ENCODE measurements at places on chromosomes 12 and 14.
A peak's percentile ranks its signal among the peaks of the same experiment; 100 is the strongest.

- no peak for DNase-seq
Measured at GRCh38 chr12:124399622-124400021, 104.7 kb downstream of the RFLNA start.

DNA sequence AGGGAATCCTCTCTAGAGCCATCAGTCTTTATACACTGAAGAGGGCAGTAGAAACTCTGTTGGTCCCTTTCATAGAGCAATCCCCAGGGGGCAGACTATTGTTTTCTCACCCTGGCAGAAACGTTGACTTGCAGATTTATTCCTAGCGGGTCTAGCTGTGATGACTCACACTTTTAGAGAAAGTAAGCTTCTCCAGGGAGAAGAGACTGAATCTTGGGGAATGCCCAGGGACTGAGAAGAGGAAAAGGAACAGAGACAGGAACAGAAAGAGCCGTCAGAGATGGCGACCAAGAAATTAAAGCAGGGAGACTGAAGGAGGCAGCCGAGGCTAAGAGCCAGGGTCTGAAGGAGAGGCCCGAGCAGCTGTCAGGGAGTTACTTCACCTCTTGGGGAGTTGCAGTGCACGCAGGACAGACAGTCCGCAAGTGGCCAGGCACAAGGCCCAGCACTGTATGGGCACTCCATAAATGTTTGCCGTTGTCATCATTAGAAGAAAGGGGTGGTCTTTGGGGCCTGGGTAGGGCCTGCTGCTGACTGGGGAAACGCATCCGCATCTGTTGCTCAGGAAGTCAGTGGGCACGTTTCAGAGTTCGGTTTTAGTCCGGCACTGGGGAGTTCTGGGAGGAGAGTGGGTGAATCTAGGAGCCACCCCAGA, 13.0 kb downstream of the PLEKHG6 start:
- DNase-seq = peak; percentile 37

- DNase-seq = no peak
Measured at GRCh38 chr14:59277659-59278058, 89.2 kb downstream of the DAAM1 start.

DNA sequence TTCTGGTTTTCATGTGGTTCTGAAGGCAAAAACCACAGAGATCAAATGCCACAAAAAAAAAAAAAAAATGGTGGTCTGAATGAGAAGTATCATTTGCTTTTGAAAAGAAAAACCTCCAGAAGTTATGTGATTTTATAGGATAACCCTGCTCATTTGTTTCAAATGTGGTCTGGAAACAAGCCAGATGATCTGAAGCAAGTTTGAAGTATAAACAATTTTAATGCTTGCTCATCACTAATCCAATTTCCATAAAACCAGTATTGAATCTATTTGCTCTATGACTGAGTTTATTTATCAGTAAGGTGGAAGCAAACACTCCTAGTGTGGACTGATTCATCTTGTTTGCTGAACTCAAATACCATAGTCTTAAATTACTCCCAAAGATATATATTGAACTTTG, 407.3 kb upstream of the FLRT2 start:
- DNase-seq = no peak

DNA sequence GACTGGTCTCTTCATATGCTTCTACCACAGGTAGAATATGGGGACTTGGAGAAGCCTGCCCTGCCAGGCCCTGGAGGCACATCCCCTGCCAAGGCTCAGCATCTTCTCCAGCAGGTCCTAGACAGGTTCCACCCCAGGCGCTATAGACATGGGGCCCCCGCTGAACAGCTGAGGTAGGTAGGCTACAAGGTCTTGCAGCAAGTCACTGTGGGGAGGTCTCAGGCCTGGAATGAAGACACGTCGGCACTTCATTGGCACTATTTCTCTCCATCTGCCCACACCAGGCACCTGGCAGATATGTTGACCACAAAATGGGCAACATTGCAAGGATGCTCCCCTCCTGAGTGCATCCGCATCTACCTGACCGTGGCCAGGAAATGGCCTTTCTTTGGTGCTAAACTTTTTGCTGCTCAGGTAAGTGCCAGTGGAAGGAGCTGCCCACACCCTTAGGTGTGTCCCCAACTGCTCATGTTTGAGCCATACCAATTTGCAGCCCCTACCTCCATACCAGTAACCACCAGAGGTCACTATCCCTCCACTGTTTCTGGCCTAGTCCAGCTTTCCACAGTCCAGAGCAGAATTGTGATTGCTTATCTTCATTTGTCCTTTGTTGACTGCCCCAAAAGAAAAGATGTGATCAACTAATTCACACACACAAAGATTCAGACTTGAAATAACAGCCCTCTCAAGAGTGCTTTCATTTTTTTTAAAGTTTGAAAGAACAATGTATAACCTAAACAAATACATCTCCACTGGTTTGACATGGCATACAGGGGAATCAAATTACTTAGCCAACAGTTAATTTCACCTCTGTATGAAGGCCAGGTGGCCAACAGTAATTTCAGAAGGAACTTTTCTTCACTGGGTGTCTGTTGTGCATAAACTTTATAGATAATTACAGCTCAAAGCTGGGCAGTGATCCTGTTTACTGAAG, 16.1 kb downstream of the PIGH start:
- no peak for DNase-seq

DNA sequence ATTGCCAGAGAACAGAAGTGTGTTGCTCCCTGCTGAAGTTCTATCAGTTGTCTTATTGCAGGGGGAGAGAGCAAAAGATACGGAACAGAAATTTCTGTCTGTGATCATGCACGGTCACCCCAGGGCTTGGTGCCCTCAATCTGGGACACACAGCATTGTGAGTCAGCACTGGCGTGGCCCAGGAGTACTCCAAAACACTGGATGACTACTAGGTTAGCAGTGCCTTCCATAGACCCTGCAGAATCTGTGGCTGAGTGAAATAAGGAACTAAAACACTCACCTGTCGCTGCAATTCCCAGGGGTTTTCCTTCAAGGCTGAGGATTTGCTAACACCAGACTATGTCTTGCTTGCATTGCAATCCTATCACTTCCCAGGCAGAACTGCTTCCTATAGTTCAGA, 165.5 kb downstream of the ANO6 start:
- no peak for DNase-seq

DNA sequence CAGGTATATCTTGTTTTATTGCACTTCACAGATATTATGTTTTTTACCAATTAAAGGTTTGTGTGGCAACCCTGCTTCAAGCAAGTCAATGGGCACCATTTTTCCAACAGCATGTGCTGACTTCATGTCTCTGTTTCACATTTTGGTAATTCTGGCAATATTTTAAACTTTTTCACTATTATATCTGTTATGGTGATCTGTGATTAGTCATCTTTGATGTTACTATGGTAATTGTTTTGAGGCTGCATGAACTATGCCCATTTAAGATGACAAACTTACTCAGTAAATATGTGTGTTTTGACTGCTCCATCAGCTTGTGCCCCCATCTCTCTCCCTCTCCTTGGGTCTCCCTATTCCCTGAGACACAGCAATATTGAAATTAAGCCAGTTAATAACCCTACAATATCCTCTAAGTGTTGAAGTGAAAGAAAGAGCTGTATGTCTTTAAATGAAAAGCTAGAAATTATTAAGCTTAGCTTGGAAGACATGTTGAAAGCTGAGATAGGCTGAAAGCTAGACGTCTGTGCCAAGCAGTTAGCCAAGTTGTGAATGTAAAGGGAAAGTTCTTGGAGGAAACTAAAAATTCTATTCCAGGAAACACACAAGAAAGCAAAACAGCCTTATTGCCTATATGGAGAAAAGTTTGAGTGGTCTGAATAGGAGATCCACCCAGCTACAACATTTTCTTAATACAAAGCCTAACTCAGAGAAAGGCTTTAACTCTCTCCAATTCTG, 365.1 kb downstream of the ATP23 start:
- DNase-seq = no peak

- DNase-seq = no peak
Measured at GRCh38 chr14:105534586-105534985, 8.2 kb downstream of the TMEM121 start.

GRCh38 chr12:70048521-70049250, 194.5 kb upstream of the CNOT2 start:
- no peak for DNase-seq

DNA sequence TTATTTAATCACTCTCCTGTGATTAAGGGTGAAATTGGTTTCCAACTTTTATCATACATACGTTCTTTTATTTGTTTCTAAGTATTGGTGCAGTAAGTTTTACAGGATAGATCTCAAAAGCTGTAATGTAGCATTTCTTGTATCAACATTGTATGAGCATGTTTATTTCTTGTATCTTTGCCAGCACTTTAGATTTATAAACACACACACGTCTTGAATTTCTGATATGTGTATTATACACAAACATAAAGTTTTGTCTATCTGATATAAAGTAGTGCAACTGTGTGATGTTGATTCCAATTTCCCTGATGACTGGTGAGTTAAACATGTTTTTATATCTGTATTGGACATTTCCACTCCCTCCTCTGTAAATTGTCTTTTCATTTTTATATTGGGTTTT, 134.7 kb downstream of the NOVA1 start:
- DNase-seq = no peak

DNA sequence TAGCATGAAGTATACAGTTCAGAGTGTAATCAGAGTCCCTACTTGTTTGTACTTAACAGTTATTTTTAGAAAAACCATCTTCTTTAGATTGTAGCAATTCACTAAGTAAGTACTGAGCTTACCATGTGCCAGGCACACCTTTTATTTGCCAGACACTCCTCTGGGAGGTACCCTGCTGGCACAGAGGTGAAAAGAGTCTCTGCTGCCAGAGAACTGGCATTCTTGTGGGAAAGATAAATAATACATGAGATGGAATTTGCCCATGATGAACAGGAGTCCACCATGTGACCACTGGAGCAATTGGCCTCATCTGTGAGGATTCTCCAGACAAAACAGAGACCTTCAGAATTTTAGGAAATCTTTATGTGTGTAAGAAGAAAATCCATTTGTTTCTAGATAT, 199.3 kb upstream of the SLC16A7 start:
- DNase-seq = no peak

- DNase-seq = no peak
Measured at GRCh38 chr14:91400696-91401095, 16.9 kb downstream of the CCDC88C start.

DNA sequence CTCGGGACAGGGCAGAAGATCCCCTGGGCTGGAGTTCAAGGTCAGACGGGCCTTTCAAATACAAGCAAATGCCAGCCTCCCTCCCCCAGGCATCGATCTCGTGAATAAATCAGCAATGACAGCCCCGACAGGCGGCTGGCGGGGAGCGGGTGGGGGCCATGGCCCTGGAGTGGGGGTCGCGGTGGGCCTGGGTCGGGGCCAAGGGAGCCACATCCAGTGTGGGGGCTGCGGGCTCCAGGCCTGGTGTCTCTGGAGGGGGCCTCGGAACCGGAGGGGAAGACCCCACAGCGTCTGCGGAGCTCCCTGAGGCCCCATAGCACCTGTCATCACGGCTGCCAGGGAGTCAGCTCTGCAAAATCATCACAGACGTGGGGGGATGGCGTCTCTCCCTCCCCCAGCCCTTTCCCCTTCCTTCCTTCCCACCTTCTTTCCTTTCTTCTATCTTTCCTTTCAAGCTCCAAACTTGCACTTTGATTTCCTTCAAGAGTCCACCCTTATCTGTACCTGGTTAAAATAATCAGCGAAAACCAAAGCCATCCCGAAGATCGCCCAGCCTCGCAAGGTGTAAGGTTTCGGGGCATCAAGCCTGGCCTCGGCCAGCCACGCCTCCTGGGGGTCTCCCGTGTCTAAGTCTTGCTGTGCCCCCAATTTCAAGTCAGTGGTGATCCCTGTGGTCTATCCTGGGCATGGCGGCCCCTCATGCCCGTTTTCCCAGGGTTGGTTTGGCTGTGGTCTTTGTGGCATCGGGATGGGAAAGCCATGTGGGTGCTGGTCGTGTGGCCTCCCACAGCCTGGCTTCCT, 92.1 kb downstream of the NOC4L start:
- no peak for DNase-seq

DNA sequence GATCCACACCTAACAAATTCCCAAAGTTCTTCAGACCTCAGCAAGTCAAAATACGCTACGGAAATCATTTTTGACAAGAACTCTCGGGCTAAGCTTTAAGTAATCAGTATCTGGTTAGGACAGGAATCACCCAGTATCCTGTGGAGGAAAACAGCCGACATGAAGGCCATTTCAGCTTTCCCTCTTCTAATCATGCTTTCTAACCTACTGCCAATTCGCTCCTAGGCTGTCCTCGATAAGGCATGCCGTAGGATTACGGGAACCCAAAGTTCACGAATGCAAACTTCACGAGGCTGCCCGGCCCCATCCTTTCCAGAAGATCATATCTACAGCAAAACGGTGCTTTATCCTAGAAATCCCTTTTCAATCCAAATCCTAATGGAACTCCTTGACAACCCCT, 81.8 kb upstream of the PTPRB start:
- DNase-seq = no peak

DNA sequence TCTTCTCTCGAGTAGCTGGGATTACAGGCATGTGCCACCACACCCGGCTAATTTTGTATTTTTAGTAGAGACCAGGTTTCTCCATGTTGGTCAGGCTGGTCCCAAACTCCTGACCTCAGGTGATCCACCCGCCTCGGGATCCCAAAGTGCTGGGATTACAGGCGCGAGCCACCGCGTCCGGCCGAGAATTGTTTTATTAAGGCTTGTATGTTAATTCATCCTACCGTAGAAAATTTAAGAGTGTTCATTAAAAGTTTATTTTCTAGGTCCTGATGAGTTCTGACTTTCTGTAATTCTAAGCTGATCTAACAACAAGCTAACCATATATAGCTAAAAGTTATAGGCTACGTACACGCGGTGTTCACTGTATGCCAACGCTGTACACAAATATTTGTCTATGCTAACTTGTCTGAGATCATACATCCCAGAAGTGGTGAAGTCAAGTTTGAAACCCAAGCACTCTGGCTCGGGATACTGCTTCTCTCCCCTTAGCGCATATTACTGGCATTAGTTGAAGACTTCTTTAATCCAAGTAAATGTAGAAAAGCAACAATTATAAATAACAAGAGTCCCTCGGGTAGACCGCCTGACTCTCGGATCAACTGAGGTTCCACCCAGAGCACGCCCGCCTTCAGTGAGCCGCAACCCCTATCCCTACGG, 570 bp upstream of the MRPS35 start:
- no peak for DNase-seq

GRCh38 chr12:104740668-104741067, 217.4 kb downstream of the SLC41A2 start:
- no peak for DNase-seq

DNA sequence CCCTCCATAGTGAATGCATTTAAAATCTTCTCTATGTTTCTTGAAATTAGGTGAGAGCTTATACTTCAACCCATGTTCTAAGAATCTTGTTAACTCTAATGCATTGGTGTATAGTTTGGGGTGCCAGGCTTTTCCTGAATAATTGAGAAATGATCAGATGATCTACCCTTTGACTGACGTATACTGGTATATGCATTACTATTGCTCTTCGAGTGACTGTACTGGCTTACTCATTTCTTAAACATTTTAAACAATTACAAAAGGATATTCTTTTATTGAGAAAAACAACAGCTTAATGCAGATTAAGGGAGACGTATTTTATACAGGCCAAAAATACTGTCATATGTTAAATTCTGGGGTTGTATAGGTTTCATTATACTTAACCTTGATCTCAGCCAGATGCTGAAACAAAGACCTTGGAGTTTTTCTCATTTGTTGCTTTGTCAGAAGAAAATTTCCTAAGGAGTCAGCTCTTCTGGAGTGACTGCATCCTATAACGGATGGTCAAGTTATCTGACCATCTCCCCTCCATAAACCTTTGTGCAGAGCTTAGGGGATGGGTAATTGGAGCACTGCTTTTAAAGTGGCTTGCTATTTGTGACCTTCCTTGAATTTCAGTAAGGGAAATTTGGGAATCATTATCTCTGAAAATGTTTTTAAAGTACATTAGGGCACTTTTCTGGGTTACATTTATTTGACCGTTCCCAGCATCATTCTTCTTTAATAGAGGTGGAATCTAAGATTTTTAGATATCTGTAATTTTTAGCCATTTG, 507.6 kb downstream of the PCNX1 start:
- DNase-seq = no peak

Data from nucleus accumbens (tissue), 56 donors.